NCI-H748 treated with DMSO at 0.1 percent for 48 hours (cell line): ENCODE measurements at places on chromosomes 3 and 15.

DNA sequence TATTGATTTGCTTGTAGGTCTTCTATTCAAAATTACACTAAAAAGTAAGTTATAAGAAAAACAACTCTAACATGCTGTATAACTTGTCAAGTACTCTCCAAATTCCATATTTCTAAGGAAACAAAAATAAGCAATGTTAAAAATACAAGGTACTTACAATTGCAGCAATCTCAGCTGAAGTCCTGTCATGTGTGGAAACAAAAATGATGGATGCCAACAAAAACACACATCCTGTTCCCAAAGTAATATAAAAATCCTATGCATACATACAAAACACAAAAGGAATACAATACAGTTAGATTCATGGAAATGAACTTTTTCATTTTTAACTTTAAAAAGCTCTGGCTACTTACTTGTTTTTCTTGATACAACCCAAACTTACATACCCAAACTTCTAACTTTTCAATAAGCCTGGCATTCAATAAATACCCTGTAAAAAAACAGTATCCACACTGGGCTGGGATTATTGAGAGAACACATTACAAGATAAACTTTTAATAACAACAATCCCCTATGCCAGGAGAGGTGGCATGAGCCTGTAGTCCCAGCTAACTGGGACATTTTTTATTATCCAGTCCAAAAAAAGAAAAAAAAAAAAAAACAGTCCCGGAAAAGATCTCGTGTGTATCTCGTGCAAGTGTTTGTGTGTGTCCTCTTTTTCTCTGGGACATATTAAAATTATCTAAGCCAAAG, 14.7 kb downstream of the CMTM6 start:
- DNase-seq, result no peak

GRCh38 chr3:16529264-16529663, 15.8 kb upstream of the RFTN1 start:
- no peak for DNase-seq

- DNase-seq, result no peak
These were observed 191.3 kb downstream of the FOXP1 start for GRCh38 chr3:71392251-71392650.

- DNase-seq, result no peak
These were observed 76.1 kb downstream of the ISG20 start for GRCh38 chr15:88714782-88715372.

GRCh38 chr15:60172143-60172542, 168.0 kb downstream of the FOXB1 start:
- no peak for DNase-seq

DNA sequence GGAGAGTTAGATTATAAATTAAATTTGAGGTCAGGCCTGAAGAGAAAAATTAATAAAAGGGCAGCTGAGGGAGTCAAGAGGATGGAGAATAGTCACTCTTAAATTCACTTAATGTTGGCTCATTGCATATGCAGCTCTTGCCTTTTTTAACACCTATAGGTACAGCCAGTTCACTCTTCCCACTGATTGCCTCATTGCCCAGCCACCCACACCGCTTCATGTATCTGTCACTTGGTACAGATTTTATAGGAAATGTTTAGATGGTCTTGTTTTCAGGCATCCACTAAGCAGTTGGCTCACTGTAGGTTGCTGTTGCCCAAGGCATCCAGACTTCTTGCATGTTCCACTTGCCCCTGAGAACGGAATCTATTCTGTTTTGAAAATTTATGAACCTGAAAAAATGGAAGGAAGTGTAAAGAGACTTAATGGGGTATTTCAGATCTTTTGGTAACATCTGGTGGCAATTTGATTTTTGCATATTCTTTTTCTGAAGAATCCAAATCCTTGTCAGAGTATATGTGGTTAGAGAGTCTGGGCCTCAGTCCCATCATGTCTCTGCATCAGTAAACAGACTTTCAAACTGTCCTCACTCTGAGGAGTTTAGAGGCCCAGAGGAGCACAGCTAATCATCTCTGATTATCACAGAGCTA, 151.9 kb downstream of the RBPMS2 start:
- DNase-seq, result no peak

GRCh38 chr15:78004919-78005634, 72.4 kb downstream of the TBC1D2B start:
- DNase-seq, result no peak

- no peak for DNase-seq
These were observed 34.2 kb downstream of the BDH1 start for GRCh38 chr3:197521277-197522182.

GRCh38 chr15:25900431-25900830, 37.3 kb upstream of the ATP10A start:
- no peak for DNase-seq

GRCh38 chr3:186166491-186167288, 57.8 kb upstream of the ETV5 start:
- no peak for DNase-seq

DNA sequence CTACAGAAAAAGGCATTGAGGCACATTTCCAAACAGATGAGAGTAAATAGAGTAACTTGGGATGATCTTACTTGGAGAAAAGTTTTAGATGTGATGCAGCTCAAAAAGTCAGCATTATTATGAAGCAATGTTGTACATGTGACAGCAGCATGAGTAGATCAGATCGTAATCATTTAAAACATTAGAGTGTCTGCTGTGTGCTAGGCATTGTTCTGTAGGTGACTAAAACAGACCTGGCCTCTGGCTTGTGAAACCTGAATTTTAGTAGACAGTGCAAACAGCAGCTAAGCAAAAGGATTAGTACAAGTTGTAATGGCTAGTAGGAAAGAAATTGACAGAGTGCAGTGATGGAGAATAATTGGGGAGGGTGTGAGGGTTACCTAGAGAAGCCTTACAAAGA, 15.1 kb downstream of the UBE2E1 start:
- DNase-seq, result no peak

- DNase-seq, result no peak
These were observed 269.8 kb downstream of the DIPK2A start for GRCh38 chr3:144241404-144241803.

DNA sequence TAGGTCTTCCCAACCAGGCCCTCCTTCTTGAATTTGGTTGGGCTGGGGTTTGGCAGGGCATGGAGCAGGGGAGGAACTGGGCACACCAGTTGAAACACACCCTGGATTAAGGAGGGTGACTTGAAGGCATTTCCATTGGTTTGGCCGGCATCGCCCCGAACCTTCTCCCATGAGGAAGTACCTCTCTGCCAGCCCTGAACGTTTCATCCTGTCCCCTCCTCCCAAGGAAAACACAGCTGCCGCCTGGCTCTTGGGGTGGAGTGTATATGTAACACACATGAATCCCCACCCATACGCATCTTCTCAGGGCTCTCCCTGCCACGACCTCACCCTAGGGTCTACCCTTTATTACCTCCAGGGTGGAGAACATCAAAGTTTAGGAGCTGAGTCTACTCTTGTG, 14.6 kb downstream of the UBAP1L start:
- no peak for DNase-seq

DNA sequence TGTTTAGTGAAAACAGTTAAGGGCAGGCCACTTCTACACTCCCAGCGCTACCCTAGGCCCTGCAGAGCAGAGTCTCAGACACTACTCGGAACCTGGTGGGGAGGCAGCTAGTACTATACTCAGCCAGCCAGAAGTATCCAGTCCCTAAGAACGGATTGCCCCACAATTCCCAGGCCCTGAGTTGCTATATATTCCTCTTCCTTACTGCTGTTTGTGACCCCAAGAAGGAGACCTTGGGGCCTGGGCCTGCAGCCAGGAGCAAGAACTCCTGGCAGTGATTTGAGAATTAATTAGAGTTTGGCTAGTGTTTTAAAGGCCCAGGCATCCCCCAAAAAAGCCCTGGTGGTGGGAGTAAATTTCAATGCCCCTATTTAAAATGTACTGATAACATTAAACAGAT, 87.7 kb downstream of the RBPMS2 start:
- DNase-seq, result no peak

DNA sequence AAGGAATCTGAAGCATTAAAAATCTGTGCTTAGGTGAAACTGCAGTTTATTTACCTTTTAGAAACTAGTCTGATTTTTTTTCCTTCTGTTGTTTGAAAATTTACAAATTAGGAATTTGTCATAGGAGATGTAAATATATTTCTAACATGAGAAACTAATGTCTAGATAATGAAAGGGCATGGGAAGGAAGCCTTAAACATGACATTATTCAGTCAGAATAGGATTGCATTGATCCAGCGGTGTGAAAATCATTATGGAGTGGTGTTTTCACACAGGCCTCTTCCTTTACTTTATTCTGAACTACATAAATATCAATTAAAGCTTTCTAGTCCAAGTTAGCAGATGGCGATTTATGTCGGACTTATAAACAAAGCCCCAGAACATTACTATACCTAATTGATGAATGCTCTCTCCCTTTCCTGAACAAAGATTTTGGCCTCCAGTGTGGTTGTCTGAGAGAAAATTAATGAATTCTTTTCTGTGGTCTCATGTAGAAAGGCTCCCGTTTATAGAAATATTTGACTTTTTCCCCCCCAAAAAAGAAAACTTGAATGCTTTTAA, 37.9 kb downstream of the FNDC3B start:
- no peak for DNase-seq

DNA sequence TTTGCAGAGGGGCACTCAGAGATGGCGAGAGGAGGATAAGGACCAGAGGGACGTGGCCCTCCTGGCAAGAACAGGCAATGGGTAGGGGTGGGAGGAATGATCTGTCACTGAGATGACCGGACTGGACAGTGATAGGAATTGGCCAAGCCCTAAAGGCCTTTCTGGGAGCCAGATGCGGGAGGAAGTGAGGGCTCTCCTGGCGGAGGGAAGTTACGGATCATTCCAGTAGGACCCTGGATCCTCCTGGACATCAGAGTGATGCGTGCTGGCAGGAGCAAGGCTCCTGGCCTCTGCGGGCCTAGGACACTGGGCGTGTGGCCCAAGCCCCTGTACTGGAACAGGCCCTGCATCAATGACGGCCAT, 23.4 kb downstream of the KIF7 start:
- DNase-seq, result no peak

DNA sequence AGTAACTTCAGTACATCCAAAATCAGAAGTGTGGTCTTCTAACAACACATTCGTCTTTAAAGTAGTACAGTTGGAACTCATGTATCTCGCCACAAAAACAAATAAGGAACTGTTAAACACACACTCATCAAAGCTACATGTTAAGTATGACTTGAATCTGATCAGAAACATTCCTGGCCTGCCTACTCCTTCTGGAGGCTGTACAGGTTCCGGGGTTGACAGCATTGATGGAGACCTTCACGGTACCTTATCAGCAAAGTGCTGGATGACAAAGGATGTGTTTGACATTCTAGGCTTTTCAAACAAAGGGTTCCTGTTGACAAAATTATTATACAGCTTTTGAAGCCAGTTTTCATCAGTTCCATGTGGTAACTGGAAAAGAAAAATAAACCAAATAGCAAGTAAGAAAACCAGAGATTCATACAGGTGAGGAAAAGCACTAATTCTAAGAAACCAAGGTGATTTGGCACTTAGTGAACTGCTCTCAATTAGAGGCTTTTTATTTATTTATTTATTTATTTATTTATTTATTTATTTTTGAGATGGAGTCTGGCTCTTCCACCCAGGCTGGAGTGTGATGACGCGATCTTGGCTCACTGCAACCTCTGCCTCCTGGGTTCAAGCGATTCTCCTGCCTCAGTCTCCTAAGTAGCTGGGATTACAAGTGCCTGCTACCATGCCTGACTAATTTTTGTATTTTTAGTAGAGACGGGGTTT, 44.3 kb downstream of the MYO5C start:
- no peak for DNase-seq
